ENCODE measurements at places on chromosomes 3 and 15. TPM values are rescaled to one million over a fixed set of nuclear protein-coding genes. Genes with fewer than 3 reads are reported as not detected.

- H3K27me3 ChIP-seq: no peaks in the 10 kb centered on the region
- no peak overlapping the region for H3K4me3 ChIP-seq
- peaks cover 19% of the 10 kb centered on the region for H3K36me3 ChIP-seq
- peaks cover 5% of the 10 kb centered on the region for H3K4me1 ChIP-seq
Observed at GRCh38 chr15:52336529-52336928, 40.9 kb upstream of the MYO5C start.

Gene SLC28A2
- total RNA-seq: not detected

Gene GABRG3
- total RNA-seq: not detected

Gene NLGN1
- total RNA-seq: not detected
